ENCODE measurements at places on chromosomes 6 and 20. TPM values are rescaled to one million over a fixed set of nuclear protein-coding genes. Genes with fewer than 3 reads are reported as not detected.

DNA sequence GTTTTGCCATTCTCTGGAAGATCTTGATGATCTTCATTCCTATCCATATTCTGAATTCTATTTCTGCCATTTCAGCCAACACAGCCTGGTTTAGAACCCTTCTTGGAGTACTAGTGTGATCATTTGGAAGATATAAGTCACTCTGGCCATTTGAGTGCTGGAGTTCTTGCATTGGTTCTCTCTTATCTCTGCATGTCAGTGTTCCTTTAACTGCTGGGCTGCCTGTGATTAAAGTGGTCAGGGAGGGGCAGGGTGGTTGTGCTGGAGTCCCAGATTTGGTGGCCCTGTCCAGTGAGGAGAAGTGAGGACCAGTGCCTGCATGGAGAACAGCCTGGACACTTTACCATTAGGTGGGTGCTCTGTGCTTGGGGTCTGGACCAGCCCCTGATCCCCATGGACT is 173.0 kb downstream of the SOD2 start:
- DNase-seq: no peak
- H3K27me3 ChIP-seq: peaks cover 12% of the 10 kb centered on the region
- H3K27ac ChIP-seq: no peak overlapping the region
- H3K4me3 ChIP-seq: no peak overlapping the region
- H3K36me3 ChIP-seq: no peaks in the 10 kb centered on the region

DNA sequence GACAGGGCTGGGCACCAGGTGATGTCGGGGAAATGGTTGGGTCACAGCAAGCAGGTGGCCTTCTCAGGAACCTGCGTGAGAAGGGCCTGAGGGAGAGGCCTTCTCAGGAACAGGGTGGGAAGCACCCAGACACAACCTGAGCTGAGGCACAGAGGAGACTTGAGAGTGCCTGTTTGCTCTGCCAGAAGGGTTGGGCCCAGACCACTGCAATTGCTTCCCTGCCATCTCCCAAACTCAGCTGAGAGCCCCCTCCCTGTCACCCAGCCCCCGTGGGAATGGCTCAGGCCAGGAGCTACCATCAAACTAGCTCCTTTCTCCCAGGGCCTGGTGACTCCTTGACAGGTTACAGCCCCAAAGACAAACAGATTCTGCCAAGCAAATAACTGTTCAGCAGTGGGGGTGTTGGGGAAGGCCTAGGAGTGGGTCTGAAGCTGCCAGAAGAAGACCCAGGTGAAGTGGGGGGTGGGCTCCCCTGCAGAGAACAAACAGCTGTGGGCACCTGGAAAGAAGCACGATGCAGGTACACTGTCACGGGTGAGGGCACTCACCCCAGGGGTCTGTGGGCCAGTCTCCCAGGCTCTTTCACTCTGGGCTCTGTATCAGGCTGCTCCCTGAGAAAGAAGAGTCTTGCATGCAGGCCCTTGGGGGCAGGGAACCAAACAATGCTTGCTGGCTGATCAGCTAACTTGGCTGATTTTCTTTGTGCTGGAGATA is 30.4 kb upstream of the SPDEF start:
- DNase-seq: no peak
- H3K27me3 ChIP-seq: no peaks in the 10 kb centered on the region
- peaks cover 9% of the 10 kb centered on the region for H3K4me1 ChIP-seq
- no peak overlapping the region for H3K27ac ChIP-seq
- H3K4me3 ChIP-seq: no peak overlapping the region

GRCh38 chr6:100099189-100100074 is 105.4 kb upstream of the MCHR2 start:
- H3K27ac ChIP-seq: no peak overlapping the region
- peaks cover 16% of the 10 kb centered on the region for H3K27me3 ChIP-seq
- no peak overlapping the region for H3K4me3 ChIP-seq
- H3K36me3 ChIP-seq: no peaks in the 10 kb centered on the region

- DNase-seq: no peak
- H3K4me3 ChIP-seq: no peak overlapping the region
- H3K4me1 ChIP-seq: no peaks in the 10 kb centered on the region
- no peaks in the 10 kb centered on the region for H3K36me3 ChIP-seq
- H3K27me3 ChIP-seq: no peaks in the 10 kb centered on the region
These were observed 169.3 kb upstream of the CDH4 start for GRCh38 chr20:61082720-61083119.

DNA sequence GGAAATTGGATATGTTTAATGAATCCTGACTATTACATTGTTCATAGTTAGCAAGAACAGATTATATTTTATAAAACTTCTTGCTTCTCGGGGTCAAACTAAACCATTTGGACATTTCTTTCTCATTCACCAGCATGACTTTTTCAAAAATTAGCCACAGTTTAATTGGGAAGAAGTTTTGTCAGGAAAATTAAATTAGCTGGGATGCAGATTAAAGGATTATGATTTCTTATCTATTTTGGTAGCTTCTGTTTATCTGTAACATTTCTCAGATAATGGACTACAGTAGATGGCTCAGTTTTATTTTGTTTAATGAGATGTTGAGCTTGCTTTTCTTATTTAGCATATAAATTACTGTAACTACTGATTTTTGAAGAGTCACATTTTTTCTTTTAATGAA is 26.4 kb upstream of the TMX4 start:
- H3K27ac ChIP-seq: no peak overlapping the region
- H3K4me1 ChIP-seq: peaks cover 5% of the 10 kb centered on the region
- H3K36me3 ChIP-seq: no peaks in the 10 kb centered on the region
- no peak overlapping the region for H3K4me3 ChIP-seq

DNA sequence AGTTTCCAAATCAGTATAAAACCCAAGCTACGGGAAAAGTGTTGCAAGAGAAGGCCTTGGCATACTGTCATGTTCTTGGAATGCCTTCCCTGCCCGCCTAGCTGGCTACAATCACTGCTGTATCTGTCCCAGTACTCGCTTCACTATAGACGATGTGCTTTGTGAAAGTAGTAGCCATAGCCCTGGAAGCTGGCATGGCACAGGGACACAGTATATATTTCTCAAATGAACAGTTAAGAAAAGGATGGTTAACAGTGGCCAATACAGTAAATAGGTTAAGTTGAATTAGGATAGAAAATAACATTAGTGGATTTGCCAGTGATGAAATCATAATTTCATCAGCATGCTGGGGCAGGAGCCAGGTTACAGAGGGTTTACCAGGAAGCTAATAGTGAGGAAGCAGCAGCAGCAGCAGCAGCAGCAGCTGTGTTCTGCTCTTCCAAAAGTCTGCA is 499.3 kb downstream of the CDKAL1 start:
- H3K4me3 ChIP-seq: no peak overlapping the region
- DNase-seq: no peak
- no peaks in the 10 kb centered on the region for H3K27me3 ChIP-seq
- H3K4me1 ChIP-seq: no peaks in the 10 kb centered on the region

DNA sequence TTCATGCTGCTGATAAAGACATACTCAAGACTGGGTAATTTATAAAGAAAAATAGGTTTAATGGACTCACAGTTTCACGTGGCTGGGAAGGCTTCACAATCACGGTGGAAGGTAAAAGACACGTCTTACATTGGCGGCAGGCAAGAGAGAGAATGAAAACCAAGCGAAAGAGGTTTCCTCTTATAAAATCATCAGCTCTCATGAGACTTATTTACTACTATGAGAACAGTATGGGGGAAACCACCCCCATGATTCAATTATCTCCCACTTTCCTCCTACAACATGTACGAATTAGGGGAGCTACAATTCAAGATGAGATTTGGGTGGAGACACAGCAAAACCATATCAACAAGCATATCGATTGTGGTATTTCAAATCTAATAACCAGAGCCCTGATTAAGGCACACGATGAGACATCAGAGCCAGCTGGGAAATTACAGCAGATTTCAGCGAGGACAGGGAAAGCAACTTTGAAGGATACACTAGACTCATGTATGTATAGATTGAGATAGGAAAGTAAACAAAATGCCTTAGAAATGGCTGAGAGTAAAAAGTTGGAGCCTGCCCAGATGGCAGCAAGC is 129.8 kb upstream of the GJE1 start:
- H3K4me1 ChIP-seq: no peaks in the 10 kb centered on the region
- DNase-seq: no peak
- H3K27ac ChIP-seq: no peak overlapping the region
- H3K4me3 ChIP-seq: no peak overlapping the region

- no peak overlapping the region for H3K27ac ChIP-seq
- no peaks in the 10 kb centered on the region for H3K36me3 ChIP-seq
- no peak for DNase-seq
- no peaks in the 10 kb centered on the region for H3K27me3 ChIP-seq
- H3K4me1 ChIP-seq: no peaks in the 10 kb centered on the region
These were observed 11.0 kb upstream of the ASCC3 start for GRCh38 chr6:100892116-100892515.

DNA sequence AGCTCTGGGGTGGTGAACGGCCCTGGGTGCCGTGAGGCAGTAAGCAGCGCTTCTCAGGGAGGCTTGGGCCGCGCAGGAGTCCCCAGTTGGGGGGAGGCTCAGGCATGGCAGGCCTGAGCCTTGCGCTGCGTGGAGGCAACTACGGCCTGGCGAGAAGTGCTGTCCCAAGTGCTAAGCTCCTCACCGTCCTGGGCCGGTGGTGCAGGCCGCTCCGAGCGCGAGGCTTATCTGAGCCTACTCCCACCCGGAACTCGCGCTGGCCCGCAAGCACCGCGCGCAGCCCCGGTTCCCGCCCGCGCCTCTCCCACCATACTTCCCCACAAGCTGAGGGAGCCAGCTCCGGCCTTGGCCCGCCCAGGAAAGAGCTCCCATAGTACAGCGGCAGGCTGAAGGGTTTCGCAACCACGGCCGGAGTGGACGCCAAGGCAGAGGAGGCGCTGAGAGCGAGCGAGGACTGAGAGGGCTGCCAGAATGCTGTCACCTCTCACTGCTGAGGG is 1.8 kb upstream of the WRNIP1 start:
- H3K27me3 ChIP-seq: peaks cover 3% of the 10 kb centered on the region
- no peak for DNase-seq
- H3K27ac ChIP-seq: no peak overlapping the region
- peaks cover 14% of the 10 kb centered on the region for H3K36me3 ChIP-seq
- H3K4me1 ChIP-seq: peaks cover 36% of the 10 kb centered on the region

GRCh38 chr6:46215213-46215612 is 44.4 kb upstream of the ENPP5 start:
- peaks cover 18% of the 10 kb centered on the region for H3K27me3 ChIP-seq
- no peak overlapping the region for H3K27ac ChIP-seq
- no peak for DNase-seq

DNA sequence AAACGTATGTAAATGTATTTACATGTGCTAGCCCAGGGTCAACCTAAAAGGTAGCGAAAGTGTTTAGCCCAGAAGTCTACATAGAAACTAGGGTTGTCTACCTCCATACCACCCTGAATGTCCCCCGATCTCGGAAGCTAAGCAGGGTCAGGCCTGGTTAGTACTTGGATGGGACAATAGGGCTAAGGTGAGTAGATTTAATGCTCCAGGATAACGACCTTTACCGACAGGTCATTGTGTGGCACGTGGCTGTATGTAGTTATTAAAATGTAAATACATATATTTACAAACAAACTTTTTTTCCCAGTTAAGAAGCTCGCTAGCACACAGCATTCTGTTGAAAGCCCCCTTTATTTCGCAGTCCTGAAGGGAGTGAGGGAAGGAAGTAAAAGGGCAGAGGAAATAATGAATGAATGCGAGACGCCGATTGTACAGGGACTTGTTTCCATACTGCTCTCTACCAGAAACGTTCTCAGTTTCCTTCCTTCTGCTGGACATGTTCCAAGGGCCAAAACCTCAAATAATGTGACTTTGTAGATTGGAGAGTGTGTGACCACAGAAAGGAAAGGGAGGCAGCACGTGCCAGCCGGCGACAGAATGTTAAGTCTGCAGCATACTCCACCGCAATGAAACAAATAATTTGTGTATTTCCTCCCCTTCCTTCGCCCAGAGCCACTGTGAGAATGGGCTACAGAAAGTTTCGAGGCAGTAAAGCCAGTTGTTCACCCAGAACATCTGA is 612 bp downstream of the ADAT2 start:
- H3K27ac ChIP-seq: peak overlapping the region; percentile 97
- DNase-seq: peak; percentile 36
- H3K36me3 ChIP-seq: peaks cover 31% of the 10 kb centered on the region
- no peaks in the 10 kb centered on the region for H3K27me3 ChIP-seq
- H3K4me1 ChIP-seq: peaks cover 39% of the 10 kb centered on the region
- H3K4me3 ChIP-seq: peak overlapping the region; percentile 94

GRCh38 chr6:143822584-143823024 is 20.5 kb upstream of the LTV1 start:
- H3K36me3 ChIP-seq: peaks cover 10% of the 10 kb centered on the region
- no peaks in the 10 kb centered on the region for H3K27me3 ChIP-seq
- no peaks in the 10 kb centered on the region for H3K4me1 ChIP-seq

- peaks cover 6% of the 10 kb centered on the region for H3K27me3 ChIP-seq
- H3K36me3 ChIP-seq: peaks cover 3% of the 10 kb centered on the region
- no peak overlapping the region for H3K27ac ChIP-seq
These were observed 13.7 kb upstream of the TMEM244 start for GRCh38 chr6:129874837-129875236.

GRCh38 chr20:17161673-17162481 is 65.0 kb upstream of the PCSK2 start:
- no peak overlapping the region for H3K27ac ChIP-seq
- DNase-seq: no peak
- H3K4me3 ChIP-seq: no peak overlapping the region
- H3K36me3 ChIP-seq: no peaks in the 10 kb centered on the region
- H3K4me1 ChIP-seq: no peaks in the 10 kb centered on the region
- no peaks in the 10 kb centered on the region for H3K27me3 ChIP-seq

DNA sequence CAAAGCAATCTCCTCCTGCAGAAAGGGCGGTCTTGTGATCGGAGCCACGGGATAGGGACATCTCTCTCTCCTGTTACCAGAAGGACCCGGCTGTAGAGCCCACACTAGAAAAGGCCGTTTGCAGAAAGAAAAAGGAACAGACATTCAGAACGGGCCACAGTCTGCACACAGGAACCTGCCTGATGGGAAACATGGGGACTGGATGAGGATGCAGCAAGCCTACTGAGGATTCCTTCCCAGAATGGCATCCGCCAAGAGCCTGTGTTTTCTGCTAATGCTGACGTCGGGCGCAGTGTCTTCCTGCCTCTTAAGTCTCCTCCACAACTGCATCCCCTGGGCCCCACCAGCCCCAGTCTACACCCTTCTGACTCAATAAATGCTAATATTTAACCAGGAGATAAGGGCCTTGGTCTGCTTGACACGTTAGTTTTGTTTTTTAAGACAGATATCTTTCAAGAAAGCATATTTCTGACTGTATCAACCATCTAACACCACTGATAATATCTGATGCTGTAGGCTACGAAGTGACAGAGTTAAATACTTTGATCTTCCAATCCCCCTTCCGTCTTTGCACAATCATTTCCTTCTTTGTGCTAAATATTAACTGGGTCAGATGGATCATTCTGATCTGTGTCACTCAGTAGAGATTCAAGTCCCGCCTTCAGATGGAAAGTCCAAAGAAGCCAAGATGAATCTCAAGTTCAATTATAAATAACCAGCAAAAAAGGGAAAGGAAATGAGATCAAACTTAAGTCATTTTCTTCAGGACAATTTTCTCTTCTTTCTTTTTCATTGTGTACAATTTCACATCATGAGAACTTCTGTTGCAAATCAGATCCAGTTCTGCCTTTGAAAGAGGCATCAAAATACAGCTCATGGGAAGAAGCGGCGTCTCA is 20.7 kb downstream of the FAM50B start:
- peaks cover 36% of the 10 kb centered on the region for H3K4me1 ChIP-seq
- peak overlapping the region; percentile 17 for H3K4me3 ChIP-seq
- no peak for DNase-seq
- H3K27me3 ChIP-seq: peaks cover 3% of the 10 kb centered on the region

GRCh38 chr6:108113557-108114519 is 39.3 kb upstream of the OSTM1 start:
- H3K27ac ChIP-seq: no peak overlapping the region
- H3K4me3 ChIP-seq: no peak overlapping the region
- peaks cover 4% of the 10 kb centered on the region for H3K36me3 ChIP-seq
- peaks cover 80% of the 10 kb centered on the region for H3K27me3 ChIP-seq
- H3K4me1 ChIP-seq: peaks cover 28% of the 10 kb centered on the region

- no peaks in the 10 kb centered on the region for H3K4me1 ChIP-seq
- H3K27me3 ChIP-seq: peaks cover 20% of the 10 kb centered on the region
- no peak overlapping the region for H3K27ac ChIP-seq
These were observed 208.0 kb upstream of the KCNQ5 start for GRCh38 chr6:72413884-72414283.

The C20orf141 gene
- not detected for total RNA-seq

The PTCHD4 gene
- not detected for total RNA-seq

The ZBTB12 gene
- 4.8 TPM for total RNA-seq
